ENCODE measurements at places on chromosomes 7 and 10.

GRCh38 chr7:36490419-36490830 lies 100.8 kb downstream of the ANLN start:
- DNase-seq, result no peak

DNA sequence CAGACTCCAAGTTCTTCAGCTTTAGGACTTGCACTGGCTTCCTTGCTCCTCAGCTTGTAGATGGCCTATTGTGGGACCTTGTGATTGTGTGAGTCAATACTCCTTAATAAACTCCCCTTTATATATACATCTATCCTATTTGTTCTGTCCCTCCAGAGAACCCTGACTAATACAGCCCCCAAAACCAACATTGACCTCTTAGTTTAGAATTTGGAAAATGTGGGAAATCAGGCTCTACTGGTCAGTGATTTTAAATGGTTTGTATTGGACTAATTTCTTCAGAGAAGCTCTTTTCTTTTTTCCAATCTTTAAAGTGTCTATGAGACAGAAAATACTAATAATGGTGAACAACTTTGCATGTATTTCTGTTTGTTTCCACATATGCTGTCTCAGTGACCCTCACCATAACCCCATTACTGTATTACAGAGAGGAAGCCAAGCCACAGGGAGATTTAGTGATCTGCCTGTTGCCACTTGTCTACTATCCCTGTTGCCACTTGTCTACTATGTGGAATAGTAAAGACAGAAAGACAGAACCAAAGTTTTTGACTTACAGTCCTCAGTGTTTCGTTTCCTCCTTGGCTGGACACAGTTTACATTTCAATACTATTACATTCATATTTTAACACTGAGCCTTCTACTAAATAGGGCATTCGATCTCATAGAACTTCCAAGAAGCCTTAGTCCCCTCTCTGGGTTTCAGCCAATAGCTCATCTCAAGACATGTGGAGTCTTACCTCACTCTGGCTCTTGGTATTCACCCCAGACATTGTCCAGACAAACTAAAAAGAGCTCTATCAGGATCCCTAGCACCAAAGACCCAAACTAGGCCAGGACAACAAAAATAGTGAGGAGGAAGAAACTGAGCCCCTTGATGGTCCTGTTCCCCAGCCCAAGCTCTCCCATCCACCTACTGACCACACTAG lies 121.0 kb downstream of the AKR1D1 start:
- DNase-seq, result no peak

DNA sequence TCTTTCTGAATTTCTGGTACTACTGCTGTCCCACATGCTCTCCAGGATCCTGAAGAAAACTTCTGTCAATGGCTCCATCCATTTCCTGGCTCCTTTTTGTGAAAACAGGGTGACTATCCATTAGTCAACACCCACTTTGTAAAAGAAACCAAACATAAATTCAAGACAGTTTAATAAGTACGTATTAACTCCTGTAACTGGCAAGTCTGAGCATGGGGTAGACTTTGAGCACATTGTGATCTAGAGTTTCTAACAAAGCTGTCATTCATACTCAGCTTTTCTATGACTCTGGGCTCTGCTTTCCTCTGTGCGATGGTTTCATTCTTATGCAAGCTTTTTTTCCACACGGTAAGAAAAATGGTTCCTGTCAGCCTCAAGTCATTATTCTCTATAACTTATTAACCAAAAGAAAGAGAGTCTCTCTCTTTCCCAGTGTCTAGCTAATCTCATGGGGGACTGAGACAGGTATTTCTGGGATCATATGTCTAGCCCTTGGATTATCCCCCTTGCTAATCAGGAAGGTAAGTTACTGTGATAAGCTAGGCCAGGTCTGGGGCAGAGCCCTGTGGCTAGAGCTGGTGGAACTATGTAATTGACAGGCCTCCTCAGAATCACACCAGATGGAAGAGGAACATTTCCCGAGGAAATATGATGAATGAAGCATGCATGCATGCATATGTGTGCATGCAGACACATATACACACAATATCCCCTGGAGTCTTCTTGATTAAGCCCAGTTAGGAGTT lies 98.5 kb downstream of the GNAI1 start:
- no peak for DNase-seq

- DNase-seq, result no peak
Measured at GRCh38 chr10:42992957-42993390, 83.9 kb upstream of the RET start.

- no peak for DNase-seq
Measured at GRCh38 chr10:48444861-48445841, 138.7 kb downstream of the MAPK8 start.

DNA sequence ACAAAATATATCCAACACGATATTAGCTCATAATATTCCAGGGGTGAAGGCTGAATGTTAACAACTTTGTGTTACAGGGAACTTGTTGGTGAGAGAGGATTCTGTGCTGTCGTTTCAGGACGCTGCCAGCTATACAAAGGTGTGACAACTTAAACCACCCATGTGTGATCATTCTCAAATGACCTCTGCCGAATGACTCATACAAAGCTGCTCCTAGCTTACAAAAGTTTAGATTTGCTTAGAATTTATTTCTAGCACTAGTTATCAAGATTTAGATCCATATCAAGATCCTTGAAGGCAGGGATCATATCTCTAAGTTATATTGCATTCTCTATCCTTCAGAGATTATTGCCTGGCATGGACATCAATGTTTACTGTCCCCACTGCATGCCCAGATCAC lies 65.3 kb downstream of the COBL start:
- no peak for DNase-seq

DNA sequence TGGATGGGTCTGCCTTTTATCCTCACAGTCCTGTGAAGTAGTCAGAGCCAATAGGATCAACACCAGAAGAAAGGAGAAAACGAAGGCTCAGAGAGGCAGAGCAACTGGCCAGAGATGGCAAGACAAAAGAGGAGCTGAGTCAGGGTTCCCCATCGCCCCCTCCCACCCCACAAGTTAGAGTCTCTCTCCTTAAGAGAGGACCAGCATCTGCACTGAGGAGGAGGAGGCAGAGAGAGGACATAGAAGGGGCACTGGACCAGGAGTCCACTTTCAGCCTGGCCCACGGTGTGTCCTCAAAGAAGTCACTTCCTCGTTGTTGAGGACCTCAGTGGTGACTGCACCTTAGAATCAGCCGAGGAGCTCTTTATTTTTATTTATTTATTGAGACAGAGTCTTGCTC lies 11.6 kb downstream of the SPOCK2 start:
- DNase-seq, result no peak

- no peak for DNase-seq
Measured at GRCh38 chr10:14086596-14086995, 244.1 kb downstream of the FRMD4A start.

DNA sequence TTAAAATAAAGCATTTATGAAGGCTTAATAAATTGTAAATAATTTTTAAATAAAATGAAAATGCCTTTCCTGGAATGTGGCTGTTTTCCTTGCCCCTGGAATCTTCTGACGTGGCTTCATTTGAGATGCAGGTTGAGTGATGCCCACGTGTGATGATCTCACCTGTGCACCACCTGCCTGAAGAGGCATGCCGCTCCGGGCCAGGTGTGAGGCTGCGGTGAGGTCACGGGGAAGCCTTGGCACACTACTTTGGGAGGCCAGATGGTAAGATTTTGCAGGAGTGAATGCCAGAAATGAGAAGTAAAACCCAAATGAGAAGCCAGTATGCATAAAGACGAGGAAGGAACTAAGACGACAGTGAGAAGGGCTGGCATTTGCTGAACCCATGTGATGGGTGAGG lies 36.2 kb downstream of the GOT1 start:
- no peak for DNase-seq

DNA sequence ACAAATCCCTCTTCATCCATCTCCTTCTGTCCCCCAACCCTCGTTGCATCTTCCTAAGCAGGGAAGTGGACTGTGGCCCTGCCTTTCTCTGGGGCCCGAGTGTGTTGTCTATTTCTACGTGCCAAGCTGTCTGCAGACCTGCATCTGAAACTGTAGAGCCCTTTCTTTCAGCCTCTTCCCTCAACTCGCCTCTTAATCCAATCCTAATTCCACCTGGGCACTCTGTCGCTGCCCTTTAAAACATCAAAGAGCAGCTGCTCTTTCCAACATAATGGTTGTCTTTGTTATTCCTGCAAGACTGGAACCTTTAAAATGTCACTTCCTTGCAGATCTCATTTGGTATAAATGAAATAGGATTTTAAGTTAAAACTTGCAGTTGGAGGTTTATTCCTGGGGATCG lies 21.5 kb upstream of the ADAM12 start:
- DNase-seq, result no peak

DNA sequence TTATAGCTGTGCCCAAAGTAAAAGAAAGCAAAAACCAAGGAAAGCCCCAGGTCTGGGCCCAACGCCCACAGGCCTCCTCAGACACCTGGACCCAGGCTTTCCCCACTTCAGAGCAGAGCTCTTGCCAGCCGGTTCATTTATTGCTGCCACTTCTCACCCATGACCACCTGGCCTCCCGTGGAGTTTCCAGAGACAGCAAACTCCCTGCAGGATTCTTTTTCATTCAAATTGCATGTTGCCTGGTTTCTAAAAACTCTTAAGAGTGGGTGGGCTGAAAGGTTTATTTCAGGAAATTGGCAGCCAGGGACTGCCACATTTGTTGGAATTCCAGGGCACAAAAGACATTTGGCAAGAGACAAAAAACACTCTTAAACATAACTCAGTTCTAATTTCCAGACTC lies 4.7 kb downstream of the VOPP1 start:
- no peak for DNase-seq

DNA sequence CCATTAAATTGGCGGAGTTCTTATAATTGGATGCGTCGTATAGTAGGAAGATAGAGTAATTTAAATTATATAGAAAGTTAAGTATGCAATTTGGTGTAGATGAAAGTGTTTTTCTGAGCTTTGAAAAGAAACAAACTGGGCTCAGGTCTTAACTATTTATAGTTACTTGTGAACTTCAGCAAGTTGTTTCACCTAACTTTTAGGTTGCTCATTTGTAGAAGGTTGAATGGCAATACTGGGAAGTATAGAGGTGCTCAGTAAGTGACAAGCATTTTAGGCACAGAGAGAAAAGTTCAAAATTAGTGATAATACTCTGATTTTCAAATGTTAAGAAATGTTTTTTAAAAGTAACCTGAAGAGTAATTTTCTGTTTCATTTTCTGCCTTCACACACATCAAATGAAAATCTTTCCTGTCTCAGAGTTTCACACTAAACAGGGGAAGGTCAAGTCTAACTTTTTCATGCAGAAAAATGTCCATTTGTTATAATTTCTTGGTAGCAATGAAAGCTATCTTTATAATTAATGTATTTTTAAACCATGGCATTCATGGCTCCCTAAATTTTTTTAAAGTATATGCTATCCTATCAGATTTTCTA lies 146.5 kb downstream of the PHF14 start:
- no peak for DNase-seq

GRCh38 chr10:43396928-43397624 lies 11.9 kb downstream of the HNRNPF start:
- peak; percentile 65 for DNase-seq

- DNase-seq, result no peak
Measured at GRCh38 chr10:58996063-58996462, 180.4 kb upstream of the PHYHIPL start.
